ENCODE measurements at places on chromosomes 5 and 9. TPM values are rescaled to one million over a fixed set of nuclear protein-coding genes. Genes with fewer than 3 reads are reported as not detected.

DNA sequence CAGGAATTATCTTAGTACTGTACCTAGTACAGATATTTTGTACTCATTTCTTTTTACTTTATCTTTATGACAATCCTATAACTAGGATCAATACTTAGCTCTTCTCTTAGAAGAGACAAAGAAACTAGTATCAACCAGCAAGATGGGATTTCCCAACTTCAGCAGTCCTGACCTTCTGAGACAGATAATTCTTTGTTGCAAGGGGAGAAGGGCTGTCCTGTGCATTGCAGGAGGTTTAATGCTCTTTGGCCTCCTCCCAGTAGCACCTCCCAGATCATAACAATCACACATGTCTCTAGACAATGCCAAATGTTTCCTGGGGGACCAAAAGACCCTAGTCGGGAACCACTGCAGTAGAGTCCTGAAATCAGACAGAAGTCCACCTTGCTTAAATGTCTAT lies 424.3 kb upstream of the DMAC1 start:
- no peaks in the 10 kb centered on the region for H3K27me3 ChIP-seq
- no peak overlapping the region for H3K27ac ChIP-seq
- no peaks in the 10 kb centered on the region for H3K36me3 ChIP-seq
- H3K4me3 ChIP-seq, result no peak overlapping the region

- H3K36me3 ChIP-seq, result no peaks in the 10 kb centered on the region
- no peak for DNase-seq
- no peak overlapping the region for H3K4me3 ChIP-seq
- H3K27ac ChIP-seq, result no peak overlapping the region
Observed at GRCh38 chr5:43851741-43852140, 248.8 kb downstream of the NNT start.

GRCh38 chr9:840343-840742 lies 1.2 kb upstream of the DMRT1 start:
- no peak for DNase-seq
- no peak overlapping the region for H3K4me3 ChIP-seq
- H3K27me3 ChIP-seq, result peaks cover 67% of the 10 kb centered on the region
- no peaks in the 10 kb centered on the region for H3K36me3 ChIP-seq

DNA sequence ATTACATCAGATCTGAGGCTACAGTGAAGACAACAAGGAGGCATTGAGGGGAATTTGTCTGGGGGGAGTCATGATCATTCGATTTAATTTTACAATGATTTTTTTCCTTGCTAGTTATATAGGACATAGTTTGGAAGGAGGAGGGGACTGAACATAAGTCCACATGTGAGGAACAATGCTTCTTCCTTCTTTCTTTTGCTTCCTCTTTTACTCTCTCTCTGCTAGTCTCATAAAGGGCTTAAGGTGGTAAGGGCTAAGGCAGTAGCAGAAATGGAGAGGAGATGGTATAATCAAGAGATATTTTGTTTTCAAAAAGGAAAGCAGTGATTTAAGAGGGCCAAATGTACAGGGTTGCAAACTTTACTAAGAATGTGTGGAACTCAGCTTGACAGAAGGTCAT lies 64.3 kb downstream of the GRIN3A start:
- H3K36me3 ChIP-seq, result no peaks in the 10 kb centered on the region
- H3K4me3 ChIP-seq, result no peak overlapping the region
- no peaks in the 10 kb centered on the region for H3K27me3 ChIP-seq
- no peak overlapping the region for H3K27ac ChIP-seq
- H3K4me1 ChIP-seq, result no peaks in the 10 kb centered on the region
- DNase-seq, result no peak

GRCh38 chr5:13339093-13339492 lies 605.4 kb downstream of the DNAH5 start:
- no peak overlapping the region for H3K4me3 ChIP-seq
- no peaks in the 10 kb centered on the region for H3K4me1 ChIP-seq
- no peak overlapping the region for H3K27ac ChIP-seq
- H3K36me3 ChIP-seq, result no peaks in the 10 kb centered on the region
- H3K27me3 ChIP-seq, result no peaks in the 10 kb centered on the region

GRCh38 chr5:52706775-52707174 lies 80.9 kb upstream of the ITGA1 start:
- no peaks in the 10 kb centered on the region for H3K27me3 ChIP-seq
- no peaks in the 10 kb centered on the region for H3K36me3 ChIP-seq
- DNase-seq, result no peak
- H3K27ac ChIP-seq, result no peak overlapping the region
- H3K4me3 ChIP-seq, result no peak overlapping the region
- H3K4me1 ChIP-seq, result peaks cover 11% of the 10 kb centered on the region

DNA sequence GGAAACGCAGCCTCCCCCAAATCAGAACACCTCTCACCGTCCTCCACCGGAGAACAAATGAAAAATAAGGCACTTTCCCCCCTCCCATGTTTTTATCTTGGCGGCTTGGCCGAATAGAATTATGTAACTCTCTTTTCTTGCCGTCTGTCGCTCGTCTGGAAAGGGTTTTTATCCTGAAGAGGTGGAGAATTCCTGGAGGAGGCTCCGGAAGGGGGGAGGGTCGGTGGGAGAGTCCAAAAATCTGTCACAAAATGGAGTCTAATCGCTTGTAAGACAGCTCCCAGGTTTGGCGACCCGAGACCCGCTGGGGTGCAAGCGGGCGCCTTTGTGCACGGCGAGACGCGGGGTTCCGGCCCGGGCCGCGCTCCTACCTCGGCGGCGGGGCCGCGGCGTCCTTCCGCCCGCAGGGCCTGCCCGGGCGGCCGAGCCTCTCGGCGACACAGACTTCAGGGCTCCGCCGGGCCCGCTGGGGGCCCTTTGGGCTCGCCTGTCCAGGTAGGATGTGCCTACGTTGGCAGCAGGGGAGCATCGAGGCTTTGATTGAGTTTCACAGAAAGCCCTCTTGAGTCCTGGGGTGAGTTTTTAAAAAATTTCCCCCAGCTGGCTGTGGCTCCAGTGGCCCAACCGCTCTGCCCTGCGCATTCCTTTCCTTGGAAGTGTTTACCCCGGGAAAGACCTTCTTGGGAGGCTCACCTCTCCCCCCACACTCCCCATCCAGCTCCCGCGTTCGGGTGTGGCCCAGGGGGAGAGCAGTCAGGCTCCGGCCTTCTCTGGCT lies 5.0 kb downstream of the LMX1B start:
- H3K27ac ChIP-seq, result no peak overlapping the region
- peaks cover 13% of the 10 kb centered on the region for H3K4me1 ChIP-seq
- H3K27me3 ChIP-seq, result peaks cover 96% of the 10 kb centered on the region
- H3K4me3 ChIP-seq, result no peak overlapping the region

DNA sequence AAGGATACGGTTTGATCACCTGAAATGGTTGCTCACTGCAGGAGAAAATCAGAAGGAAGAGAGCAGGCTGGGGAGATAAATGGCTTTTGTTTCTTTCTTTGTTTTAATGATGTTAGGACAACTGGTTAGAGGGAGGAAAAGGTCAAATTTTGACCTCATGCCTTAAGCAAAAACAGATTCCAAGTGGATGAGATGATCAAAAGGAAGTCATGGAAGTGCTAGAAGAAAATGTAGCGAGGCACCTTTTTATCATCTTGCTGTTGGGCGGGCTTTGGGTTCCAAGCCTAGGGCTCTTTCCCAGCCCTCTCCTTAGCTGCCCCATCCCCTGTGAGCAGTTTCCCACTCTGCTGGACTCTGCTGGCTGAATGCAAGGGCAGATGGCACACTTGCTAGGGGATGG lies 127.9 kb downstream of the ADAMTS2 start:
- no peak overlapping the region for H3K27ac ChIP-seq
- no peaks in the 10 kb centered on the region for H3K27me3 ChIP-seq
- H3K4me1 ChIP-seq, result no peaks in the 10 kb centered on the region
- H3K4me3 ChIP-seq, result no peak overlapping the region
- H3K36me3 ChIP-seq, result no peaks in the 10 kb centered on the region

GRCh38 chr5:144209361-144209760 lies 38.7 kb downstream of the KCTD16 start:
- peak overlapping the region; percentile 14 for H3K4me3 ChIP-seq
- no peak overlapping the region for H3K27ac ChIP-seq
- H3K36me3 ChIP-seq, result no peaks in the 10 kb centered on the region

- no peak for DNase-seq
- peaks cover 71% of the 10 kb centered on the region for H3K27me3 ChIP-seq
- H3K27ac ChIP-seq, result no peak overlapping the region
- peaks cover 15% of the 10 kb centered on the region for H3K4me1 ChIP-seq
- H3K4me3 ChIP-seq, result no peak overlapping the region
- H3K36me3 ChIP-seq, result no peaks in the 10 kb centered on the region
Observed at GRCh38 chr5:93611976-93612854, 29.2 kb downstream of the NR2F1 start.

DNA sequence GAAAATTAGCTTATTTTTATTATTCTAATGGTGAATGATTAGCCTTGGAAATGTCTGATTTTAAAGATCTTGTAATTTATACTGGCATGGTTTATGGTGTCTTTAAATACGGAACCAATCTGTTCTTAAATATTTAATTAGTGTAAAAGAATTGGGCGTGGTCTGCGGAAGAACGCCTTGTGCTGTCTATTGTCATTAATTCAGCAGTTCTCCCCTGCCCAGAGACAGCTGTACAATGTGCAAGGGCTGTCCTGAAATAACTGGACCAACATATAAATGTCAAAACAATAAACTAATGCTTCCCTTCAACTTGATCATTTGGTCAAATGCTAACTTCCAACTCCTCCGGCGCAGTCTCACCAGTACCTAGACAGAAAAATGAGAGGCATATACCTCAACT lies 124.3 kb downstream of the CCDC192 start:
- no peaks in the 10 kb centered on the region for H3K4me1 ChIP-seq
- no peak for DNase-seq
- H3K4me3 ChIP-seq, result no peak overlapping the region
- H3K27ac ChIP-seq, result no peak overlapping the region
- H3K36me3 ChIP-seq, result no peaks in the 10 kb centered on the region
- H3K27me3 ChIP-seq, result no peaks in the 10 kb centered on the region

DNA sequence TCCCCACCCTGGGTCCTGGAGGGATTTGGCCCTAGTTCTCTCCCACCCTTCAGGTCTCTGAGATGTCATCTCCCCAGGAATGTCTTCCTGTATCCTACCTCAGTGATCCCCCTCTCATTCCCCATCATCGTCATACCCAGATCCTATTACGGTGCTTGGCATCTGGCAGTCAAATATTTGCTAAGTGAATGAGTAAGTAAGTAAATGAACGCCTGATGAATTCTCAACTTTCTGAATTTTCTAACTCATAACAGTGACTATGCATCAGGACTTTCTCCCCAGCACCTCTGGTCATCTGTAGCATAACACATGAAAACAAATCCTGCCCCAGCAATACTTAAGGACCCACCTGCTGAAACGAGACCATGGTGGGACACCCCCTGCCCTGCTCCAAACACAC lies 244.2 kb downstream of the EBF1 start:
- no peak overlapping the region for H3K27ac ChIP-seq
- H3K36me3 ChIP-seq, result no peaks in the 10 kb centered on the region
- H3K4me3 ChIP-seq, result no peak overlapping the region
- DNase-seq, result no peak
- H3K4me1 ChIP-seq, result peaks cover 11% of the 10 kb centered on the region
- H3K27me3 ChIP-seq, result no peaks in the 10 kb centered on the region

TMEFF1 gene
- total RNA-seq, result 0.80 TPM

GGTA1 gene
- 14.0 TPM for total RNA-seq

TAF11L11 gene
- total RNA-seq, result not detected

ACER2 gene
- total RNA-seq, result 5.9 TPM

GAS1 gene
- total RNA-seq, result 17.3 TPM

SLC46A2 gene
- total RNA-seq, result 13.7 TPM

TRIM7 gene
- 4.3 TPM for total RNA-seq

RMI1 gene
- total RNA-seq, result 6.7 TPM

GABRG2 gene
- not detected for total RNA-seq
